ENCODE measurements at places on chromosomes 11 and 22. TPM values are rescaled to one million over a fixed set of nuclear protein-coding genes. Genes with fewer than 3 reads are reported as not detected.

ANGPTL5 gene
- 0.31 TPM for total RNA-seq

ARCN1 gene
- total RNA-seq, result 65.4 TPM

CASP1 gene
- 4.4 TPM for total RNA-seq

BIRC3 gene
- total RNA-seq, result 0.63 TPM
